ENCODE measurements at places on chromosomes 5 and 9. TPM values are rescaled to one million over a fixed set of nuclear protein-coding genes. Genes with fewer than 3 reads are reported as not detected.

GRCh38 chr5:2897276-2897961 is 145.9 kb upstream of the IRX2 start:
- DNase-seq = no peak

GRCh38 chr9:34553511-34554021 is 30.8 kb upstream of the ENHO start:
- no peak for DNase-seq

- DNase-seq = no peak
These were observed 218.7 kb upstream of the S1PR3 start for GRCh38 chr9:88772575-88772974.

DNA sequence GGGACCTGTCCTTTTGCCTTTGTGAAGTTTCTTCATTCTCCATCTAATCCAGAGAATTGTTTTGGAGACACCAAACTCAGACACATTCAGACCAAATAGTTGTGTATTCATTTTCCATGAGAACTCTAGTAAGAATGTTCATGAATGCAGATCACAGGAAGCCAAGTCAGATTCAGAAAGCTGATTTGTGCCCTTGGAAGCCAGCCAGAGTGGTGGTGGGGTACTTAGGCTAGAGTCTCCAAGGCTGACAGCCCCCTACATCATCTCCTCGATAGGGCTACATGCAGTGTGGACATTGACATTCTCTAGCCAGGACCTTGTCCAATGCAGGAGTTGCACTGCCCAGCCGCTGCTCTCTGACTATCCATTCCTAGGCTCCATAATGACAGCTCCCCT is 137.6 kb downstream of the UGCG start:
- DNase-seq = no peak

DNA sequence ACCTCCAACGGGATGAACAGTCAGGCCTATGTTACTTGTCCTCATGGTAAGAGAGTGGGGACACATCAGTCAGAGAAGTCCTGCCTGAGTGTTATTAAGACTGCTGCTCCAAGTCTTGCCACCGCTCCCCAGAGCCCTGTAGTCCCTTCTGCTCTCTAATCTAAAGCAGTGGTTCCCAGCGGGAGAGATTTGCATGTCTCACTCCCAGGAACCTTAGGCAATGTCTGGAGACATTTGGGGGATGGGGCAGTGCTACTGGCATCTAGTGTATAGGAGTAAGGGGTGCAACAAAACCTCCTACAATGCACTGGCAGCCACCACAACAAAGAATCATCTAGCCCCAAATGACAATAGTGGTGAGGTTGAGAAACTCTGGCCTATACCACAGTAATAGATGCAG is 2.6 kb upstream of the SVEP1 start:
- DNase-seq = no peak

DNA sequence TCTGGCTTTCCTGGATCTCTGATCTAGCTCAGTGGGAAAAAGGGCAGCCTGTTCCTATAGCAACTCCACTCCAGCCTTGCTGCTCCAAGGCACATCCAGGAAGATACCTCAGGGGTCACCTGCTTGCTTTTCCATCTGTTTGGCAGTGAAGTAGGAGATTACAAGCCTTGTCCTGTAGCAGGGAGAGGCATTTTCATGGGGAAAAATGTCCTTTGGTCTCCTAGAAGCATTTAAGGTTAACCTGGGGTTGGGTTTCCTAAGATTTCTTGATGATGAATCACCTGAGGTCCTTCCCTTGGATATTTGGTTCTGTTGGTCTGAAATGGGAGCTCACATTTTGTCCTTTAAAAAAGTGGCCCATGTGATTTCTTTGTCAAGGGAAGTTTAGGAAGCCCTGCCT is 1.5 kb upstream of the TMEM174 start:
- no peak for DNase-seq

GRCh38 chr9:89633404-89633803 is 28.6 kb downstream of the GADD45G start:
- no peak for DNase-seq

- DNase-seq = no peak
These were observed 177.2 kb downstream of the MAPKAP1 start for GRCh38 chr9:125529589-125530515.

GRCh38 chr5:177359451-177359851 is 1.7 kb downstream of the RGS14 start:
- no peak for DNase-seq

DNA sequence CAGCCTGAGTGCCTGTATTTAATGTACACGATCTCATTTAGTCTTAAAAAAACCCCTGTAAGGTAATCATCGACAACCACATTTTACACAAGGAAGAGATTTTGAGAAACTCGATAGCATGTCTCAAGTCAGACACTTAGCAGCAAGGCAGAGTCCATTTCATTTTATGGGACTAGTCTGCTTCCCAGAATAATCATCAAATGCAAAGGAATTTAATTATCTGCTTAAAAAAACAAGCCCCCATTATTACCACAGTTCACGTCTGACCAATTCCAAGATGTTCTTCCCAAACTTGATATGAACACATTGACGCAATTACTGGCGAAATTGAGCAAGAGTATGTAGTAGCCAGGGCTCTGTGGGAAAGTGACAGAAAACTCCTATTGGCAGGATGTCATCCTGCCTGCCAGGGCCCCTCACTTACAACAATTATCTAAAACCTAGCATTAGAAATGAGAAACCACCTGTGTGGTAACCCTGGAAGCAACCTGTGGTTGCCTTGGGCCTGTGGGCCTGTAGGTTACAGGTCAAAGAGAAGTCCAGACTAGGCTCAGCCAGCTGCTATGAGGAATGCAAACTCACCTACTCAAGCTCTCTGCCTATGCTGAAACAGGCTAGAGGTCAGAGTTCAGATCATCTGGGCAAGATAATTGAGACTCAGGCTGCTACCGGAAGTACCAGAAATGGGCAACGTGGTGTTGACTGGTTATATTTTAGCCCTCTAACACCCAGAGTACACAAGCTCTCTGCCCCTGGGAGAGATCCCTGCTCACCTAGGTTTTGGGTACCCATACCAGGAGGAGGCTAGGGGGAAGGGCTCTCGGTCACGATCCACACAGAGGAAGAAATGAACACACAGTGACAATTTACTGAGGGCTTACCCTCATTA is 1.6 kb downstream of the B4GALT1 start:
- DNase-seq = no peak

GRCh38 chr9:133674091-133674490 is 37.9 kb downstream of the DBH start:
- no peak for DNase-seq

DNA sequence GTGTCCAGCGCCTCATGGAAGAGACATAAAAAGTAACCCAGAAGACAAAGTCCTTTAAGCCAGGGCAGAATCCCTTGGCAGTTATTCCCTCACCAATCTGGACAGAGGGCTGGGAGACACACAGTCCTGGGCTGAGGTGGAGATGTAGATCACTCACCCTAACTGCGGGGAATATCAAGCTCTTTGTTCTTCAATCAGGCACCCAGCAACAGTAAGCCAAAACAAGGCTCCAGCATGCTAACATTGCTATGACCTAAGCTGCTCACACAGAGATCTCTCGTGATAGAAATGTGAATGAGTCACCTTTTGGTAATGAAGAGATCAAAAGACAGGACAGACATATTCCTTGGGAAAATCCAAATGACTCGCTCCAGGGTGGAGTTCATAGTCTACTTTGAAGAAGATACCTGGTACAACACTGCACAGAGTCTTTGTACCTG is 101.3 kb downstream of the FBN2 start:
- DNase-seq = peak; percentile 93

GRCh38 chr5:149071756-149072155 is 8.9 kb upstream of the SH3TC2 start:
- no peak for DNase-seq

GRCh38 chr5:159337016-159337955 is 7.0 kb upstream of the IL12B start:
- peak; percentile 21 for DNase-seq

- no peak for DNase-seq
These were observed 1548.6 kb downstream of the EFNA5 start for GRCh38 chr5:106121972-106122605.

GRCh38 chr5:55535199-55535905 is 588 bp upstream of the PLPP1 start:
- no peak for DNase-seq

DNA sequence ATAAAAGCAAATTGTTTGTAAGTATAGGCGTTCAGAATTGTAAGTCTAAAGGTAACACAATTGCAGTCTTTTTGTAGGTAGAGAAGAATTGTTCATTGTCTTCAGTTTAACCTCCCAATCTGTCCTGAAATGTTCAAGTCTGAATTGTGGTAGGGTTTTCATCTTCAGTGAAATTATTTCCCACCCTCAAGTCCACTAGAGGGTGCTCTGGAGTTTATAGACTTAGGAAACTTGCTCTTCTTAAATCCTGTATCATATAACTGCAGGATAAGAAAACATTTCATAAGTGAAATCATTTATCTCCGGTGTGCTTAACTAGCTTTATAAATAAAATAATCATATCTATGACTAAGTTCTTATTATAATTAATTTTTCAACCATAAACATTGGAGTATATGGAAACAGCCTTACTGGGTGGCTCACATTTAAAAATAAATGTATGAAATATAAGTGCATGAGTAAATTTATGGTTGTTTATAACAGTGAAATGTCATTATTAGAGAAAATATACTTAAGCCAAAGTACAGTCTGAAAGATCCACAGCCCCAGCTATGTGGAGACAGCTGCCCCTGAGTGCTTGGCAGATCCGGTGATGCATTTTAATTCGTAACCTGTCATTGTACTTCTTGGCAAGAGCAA is 182.4 kb upstream of the OTULINL start:
- no peak for DNase-seq

The PTPRD gene
- 25.8 TPM for total RNA-seq

The EIF4EBP3 gene
- total RNA-seq = 6.4 TPM
